ENCODE measurements at places on chromosomes 5 and 9. TPM values are rescaled to one million over a fixed set of nuclear protein-coding genes. Genes with fewer than 3 reads are reported as not detected.

TNFSF8 gene
- total RNA-seq = not detected

NR2F1-AS1 gene
- 2.7 TPM for total RNA-seq

TAF11L10 gene
- total RNA-seq = not detected

TAF11L2 gene
- total RNA-seq = not detected

PCDHGB7 gene
- total RNA-seq = 0.03 TPM

FBP2 gene
- not detected for total RNA-seq

All from A549 treated with AZD2906 at 1 μM for 4 hours (cell line).